ENCODE measurements at places on chromosomes 5 and 9.

- no peak for DNase-seq
Observed at GRCh38 chr5:96582343-96582742, 79.8 kb upstream of the CAST start.

GRCh38 chr9:87647114-87647513 lies 78.8 kb upstream of the CTSL start:
- DNase-seq = no peak

DNA sequence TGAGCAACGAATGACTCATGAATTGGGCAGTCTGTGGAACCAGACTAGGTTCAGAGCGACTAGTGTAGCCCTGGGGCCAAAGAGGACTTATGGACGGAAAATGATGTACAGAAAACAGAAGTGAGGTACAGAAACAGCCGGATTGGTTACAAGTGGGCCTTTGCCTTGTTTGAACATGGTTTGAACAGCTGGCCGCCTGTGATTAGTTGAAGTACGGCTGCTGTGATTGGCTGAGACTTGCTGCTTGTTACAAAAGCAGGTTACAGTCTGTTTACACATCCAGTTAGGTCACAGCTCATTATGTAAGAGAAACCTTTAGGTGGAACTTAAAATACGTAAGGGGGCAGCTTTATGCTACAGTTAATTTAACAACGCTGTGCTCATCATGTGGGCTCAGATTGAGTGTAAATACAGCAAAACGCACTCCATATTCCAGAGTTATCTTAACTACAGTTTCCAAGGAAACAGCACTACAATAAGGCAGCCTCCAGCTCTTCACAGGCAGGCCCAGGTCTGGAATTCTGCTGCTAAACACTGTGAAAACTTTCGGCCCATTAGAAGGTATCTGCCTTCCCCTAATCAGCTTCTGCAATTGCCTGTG lies 6.5 kb downstream of the AMACR start:
- DNase-seq = no peak

GRCh38 chr5:78793907-78794662 lies 145.5 kb upstream of the LHFPL2 start:
- no peak for DNase-seq

DNA sequence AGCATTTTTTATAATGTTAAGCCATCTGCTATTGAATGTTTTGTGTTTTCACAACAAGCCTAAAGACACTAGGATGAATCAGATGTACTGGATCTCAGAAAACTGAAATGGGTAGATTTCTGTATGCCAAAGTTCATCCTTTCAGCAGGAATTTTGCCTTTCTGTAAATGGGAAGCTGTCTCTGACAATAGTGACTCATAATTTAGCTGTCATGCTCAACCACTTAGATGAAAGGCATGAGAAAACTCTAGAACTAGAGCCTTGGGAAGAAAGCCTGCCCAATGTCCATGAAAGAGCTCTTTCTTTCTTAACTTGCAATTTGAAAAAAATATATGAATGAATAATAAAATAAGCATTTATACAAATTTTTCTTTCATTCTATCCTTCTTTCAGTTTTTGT lies 616.0 kb upstream of the EDIL3 start:
- no peak for DNase-seq

DNA sequence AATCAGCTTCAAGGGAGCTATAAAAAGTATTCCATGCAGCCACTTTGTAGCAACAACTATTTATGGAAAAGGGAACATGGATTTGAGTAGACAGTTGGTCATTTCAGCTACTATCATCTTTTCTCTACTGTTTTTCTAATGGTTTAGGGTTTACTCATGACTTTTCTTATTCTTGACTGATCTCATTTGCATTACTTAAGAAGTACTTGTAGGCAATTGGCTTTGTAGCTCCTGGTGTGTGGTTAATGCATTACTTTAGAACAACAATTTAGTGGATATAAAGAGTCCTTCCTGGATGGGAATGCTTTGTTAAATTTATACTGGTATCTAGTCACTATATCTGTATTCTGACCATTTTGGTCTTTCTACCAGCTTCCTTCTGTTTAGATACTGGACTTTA lies 59.8 kb upstream of the NTRK2 start:
- DNase-seq = no peak

GRCh38 chr9:95012035-95012708 lies 285.7 kb downstream of the AOPEP start:
- no peak for DNase-seq

GRCh38 chr5:156396063-156396829 lies 69.3 kb downstream of the SGCD start:
- no peak for DNase-seq

- DNase-seq = no peak
Observed at GRCh38 chr5:39376293-39376714, 12.0 kb upstream of the C9 start.

DNA sequence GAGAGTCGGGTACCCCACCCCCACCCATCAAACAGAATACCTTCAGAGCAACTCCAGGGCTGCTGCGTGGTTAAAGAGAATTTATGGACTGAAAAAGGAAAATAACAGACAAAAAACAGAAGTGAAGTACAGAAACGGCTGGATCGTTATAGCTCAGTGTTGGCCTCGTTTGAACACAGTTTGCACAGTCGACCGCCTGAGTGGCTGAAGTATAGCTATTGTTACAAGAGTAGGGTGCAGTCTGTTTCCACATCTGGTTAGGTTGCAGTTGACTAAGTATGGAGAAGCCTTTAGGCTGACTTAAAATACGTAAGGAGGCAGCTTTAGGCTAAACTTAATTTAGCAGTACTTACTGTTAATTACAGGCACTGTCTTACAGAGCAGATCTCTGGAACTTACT lies 121.2 kb downstream of the GCNT1 start:
- DNase-seq = no peak

DNA sequence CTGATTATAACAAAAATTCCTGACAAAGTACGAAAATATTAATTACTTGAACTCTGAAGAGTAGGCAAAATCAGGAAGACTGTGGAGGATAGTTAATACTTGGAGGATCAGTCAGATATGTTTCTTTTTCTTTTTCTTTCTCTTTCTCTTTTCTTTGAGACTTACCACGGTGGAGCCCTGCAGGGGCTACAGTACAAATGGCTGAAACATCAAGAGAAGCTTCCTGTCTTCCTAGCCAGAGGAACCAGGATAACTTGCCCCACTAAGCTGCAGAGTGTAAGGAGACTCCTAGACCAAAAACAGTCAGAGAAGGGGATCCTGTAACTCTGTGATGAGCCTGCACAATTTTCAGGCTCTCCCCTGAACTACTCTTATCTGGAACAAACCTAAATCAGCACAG lies 324.6 kb upstream of the TYRP1 start:
- no peak for DNase-seq

DNA sequence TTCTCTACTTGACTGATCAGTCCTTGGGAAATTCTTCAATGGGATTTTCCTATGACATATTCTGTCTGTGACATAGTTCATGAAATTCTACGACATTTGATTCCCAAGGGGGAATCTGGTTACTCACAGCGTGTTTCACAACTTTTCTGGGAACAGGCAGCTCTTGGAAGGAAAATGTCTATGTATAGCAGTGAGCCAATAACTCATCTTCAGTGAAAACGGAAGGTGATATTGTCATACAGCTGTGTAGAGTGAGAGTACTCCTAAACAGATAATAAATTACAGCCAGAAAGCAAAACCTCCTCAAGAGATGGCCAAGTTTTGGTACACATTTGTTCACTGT lies 91.4 kb downstream of the C9orf152 start:
- no peak for DNase-seq

DNA sequence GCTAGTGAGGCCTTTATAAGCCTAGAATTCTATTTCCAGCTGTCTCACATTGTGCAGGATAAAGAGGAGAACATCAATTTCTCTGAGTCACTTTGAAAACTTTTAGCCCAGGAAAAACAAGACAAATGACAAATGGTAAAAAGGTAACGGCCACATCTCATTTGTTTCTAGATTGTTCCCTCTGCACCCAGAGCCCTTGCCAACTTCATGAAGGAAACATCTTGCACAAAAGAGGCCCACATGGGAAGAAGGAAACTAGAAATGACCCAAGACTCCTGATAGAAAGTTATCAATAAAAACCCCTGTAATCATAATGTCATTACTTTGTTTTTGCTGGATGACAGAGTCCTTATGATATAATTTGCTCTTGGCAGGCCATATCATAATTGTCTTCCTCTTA lies 5.3 kb downstream of the DPYSL3 start:
- DNase-seq = no peak

DNA sequence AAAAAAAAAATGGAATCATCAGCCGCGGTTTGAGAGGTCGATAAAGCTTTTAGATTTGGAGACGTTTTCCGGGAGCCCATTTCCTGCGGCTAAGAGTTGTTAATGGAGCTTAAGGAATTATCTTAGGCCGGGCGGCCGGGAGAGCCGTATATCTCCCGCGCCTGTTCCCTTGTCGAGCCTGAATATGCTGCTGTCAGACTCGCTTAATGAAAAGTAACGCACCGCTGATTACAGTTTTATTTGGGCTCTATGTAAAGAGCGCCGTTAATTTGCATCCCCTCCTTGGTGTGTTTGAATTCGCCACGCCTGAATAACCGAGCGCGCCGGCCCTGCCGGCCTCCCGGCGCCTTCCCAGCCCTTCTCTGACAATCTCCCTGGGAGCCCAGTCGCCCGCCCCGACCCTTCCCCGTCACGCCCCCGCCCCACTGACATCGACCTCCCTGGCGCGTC lies 7.9 kb downstream of the IRX4 start:
- no peak for DNase-seq

DNA sequence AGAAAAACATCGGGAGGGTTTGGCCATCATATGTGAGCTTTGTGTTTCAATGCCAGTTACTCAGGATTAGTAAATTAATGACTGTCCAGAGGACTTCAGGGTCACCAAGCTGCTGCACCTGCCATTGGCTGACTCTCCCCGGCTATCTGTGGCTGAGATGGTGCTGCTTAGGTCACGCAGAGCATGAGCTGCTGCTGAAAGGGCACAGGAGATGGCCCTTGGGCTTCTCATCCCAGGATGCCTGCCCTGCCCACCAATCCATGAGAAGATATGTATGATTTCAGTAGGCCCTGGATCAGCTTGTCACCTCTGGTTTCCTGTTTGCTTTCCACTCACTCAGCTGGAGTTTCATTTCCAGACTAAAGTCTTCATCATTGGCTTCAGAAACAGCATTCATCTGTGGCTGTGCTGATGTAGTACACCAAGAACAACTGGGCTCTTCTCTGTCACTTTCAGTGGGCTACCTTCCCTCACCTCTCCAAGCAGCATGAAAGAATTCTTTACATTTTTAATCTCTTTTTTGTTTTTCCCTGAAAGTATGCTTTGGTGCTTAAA lies 2.4 kb upstream of the CATSPER3 start:
- no peak for DNase-seq

DNA sequence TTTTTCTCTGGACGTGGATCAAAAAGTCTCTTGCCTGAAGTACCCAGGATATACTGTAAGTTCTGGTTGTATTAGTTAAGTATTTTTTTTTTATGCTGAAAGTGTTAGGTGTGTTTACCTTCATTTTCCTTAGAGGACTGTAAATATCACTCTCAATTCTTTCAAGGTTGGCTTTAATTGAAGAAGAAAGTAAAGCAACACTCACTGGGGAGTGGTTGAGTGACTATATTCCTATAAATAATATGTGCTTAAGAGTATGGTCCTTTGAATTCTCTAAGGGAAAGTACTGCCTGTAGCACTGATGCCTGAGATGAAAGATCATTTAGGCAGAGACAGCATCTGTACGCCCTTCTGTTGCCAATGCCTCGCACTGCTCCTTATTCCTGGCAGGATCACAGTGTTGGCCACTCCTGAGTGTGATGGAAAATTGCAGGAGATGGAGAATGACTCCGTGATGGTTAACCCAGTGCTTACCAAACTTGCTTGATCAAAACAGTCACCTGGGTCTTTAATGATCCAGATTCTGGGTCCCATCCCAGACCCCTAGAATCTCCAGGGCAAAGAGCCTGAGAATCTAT lies 182.0 kb upstream of the MPDZ start:
- DNase-seq = no peak

- no peak for DNase-seq
Observed at GRCh38 chr9:109542922-109543321, 44.8 kb upstream of the PTPN3 start.

- DNase-seq = no peak
Observed at GRCh38 chr5:37182667-37183066, 66.5 kb downstream of the CPLANE1 start.

DNA sequence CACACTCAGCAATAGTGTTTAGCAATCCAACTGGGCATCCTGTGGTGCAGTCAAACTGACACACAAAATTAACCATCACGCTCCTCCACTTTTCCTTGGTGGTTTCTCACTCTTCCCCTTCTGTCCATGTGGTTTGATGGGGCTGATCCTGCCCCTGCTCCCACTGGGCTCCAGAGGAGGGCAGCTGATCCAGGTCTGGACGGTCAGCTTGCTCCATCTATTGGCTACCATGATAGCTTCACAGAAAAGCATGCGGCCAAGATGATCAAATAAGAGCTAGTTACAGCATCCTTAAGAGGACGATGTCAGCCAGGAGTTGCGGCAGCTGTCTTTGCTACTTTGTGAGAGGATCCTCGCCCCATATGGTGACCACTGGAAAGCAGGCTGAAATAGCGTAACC lies 29.6 kb upstream of the RANBP17 start:
- no peak for DNase-seq

GRCh38 chr5:138471052-138471361 lies 5.7 kb downstream of the EGR1 start:
- DNase-seq = no peak

- no peak for DNase-seq
Observed at GRCh38 chr9:122071715-122072114, 21.4 kb downstream of the TTLL11 start.

DNA sequence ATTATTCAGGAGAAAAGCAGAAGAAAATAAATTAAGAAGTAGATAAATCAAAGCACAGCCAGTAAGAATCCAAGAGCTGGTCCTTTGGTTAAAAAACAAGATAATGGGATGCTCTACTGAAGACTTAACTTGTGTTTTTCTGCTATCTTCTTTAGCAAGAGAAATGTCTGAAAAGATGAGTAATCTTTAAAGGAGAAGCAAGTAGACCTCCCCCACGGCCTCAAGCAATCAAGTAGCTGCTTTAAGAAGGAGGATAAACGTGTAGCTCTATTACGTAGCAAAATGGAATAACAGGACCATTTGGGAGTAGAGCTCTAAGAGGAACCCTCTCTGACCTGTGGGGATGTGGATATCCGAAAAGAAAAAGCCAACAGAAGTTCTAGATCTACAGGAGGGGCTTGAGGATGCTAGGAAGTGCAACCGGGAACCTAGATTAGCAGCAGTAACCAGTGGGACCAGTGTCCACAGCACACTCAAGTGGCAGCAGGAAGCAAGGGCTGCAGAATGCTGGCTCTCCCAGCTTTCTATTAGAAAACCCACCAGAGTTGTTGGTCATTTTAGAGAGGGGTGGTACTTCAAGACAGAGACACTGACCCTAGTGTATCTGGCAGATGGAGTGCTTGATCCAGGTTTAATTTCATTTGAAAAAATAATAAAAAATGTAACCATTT lies 185.4 kb downstream of the GABBR2 start:
- no peak for DNase-seq

Data from stimulated activated CD8-positive, alpha-beta memory T cell treated with anti-CD3 and anti-CD28 coated beads, Interleukin-4, amount 100 ng/mL, for 4 hours (primary cell).